Airway epithelial cell (primary cell): ENCODE measurements at places on chromosomes 5 and 9. TPM values are rescaled to one million over a fixed set of nuclear protein-coding genes. Genes with fewer than 3 reads are reported as not detected.

POLR1E gene
- total RNA-seq, result 25.2 and 35.8 TPM in 2 replicates

PTGDS gene
- total RNA-seq, result not detected in 2 replicates

GRM6 gene
- total RNA-seq, result not detected in 2 replicates

PPP6C gene
- 20.1 and 23.6 TPM in 2 replicates for total RNA-seq

PDE8B gene
- under 0.01 TPM in 1 of 2 replicates, not detected in the other for total RNA-seq

NFIL3 gene
- 7.4 and 12.3 TPM in 2 replicates for total RNA-seq

ARSI gene
- 3.3 and 5.8 TPM in 2 replicates for total RNA-seq

RFESD gene
- 0.98 and 2.2 TPM in 2 replicates for total RNA-seq

TTC16 gene
- total RNA-seq, result not detected in 2 replicates

SLC2A6 gene
- total RNA-seq, result 15.5 and 19.6 TPM in 2 replicates

PGM5 gene
- total RNA-seq, result 0.05 TPM in 1 of 2 replicates, not detected in the other

OR1J4 gene
- not detected in 2 replicates for total RNA-seq

FOXI1 gene
- not detected in 2 replicates for total RNA-seq

LCP2 gene
- total RNA-seq, result not detected in 2 replicates

ALDH1A1 gene
- 2.2 and 3.1 TPM in 2 replicates for total RNA-seq

ARID3C gene
- not detected in 2 replicates for total RNA-seq

ARSB gene
- total RNA-seq, result 5.5 and 6.6 TPM in 2 replicates

PCDHB15 gene
- 0.07 and 0.28 TPM in 2 replicates for total RNA-seq

PCDHGA9 gene
- 1.2 and 1.8 TPM in 2 replicates for total RNA-seq

PCA3 gene
- total RNA-seq, result not detected in 2 replicates

TAF7 gene
- total RNA-seq, result 28.8 and 30.0 TPM in 2 replicates
